Activated CD4-positive, alpha-beta T cell treated with anti-CD3 and anti-CD28 coated beads for 4 hours (primary cell): ENCODE measurements at places on chromosomes 3 and 15.

DNA sequence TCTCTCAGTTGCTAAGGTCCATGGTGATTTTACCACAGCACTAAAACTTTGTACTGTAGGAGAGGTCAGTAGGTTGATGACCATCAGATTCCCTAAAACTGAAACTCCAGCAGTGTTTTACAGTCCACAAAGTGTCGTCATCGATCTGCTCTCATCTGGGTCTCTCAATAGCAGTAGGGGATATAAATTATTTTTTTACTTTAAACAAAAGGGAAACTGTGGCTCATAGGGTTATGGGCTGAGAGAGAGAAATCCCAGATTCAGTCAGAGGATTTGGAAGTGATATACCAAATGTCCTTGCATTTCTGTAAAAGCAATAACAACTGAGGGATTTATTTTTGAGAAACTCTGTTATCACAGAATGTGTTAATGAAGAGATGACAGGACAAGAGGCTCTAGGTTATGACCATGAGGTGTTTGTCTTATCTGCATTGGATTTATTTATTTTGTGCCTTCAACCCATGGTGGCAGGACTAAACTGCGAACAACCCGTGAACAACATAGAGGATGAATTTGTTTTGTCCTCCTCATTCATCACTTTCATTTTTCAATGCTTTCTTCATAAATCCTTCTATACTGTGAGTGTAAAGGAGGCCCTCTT lies 869.7 kb downstream of the OTOL1 start:
- no peak for DNase-seq

DNA sequence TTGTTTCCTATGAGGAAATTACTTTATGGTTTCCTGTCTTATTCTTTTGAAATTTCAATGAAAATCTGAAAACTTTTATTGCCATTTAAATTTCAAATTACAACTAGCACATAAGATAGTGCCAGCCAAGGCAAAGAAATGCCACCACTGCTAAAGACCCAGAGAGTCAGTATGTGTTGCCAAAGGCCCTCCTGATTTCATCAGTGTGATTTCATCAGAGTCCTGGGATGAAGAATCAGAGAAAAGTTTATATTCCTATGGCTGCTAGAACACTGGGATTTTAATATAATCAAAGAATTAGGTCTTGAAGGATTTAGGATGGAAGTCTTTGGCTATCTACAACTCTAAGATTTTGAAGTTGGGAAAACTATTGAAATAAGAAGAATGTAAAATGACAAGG lies 434.2 kb upstream of the CCDC54 start:
- DNase-seq, result no peak

- DNase-seq, result no peak
Measured at GRCh38 chr15:92992720-92993119, 92.6 kb downstream of the CHD2 start.

GRCh38 chr15:53511175-53511574 lies 248.3 kb downstream of the WDR72 start:
- no peak for DNase-seq

- no peak for DNase-seq
Measured at GRCh38 chr3:51390246-51391074, 625 bp upstream of the RBM15B start.
